Head of caudate nucleus (tissue), 42 donors: ENCODE measurements at places on chromosomes 11 and 22.

- no peak for DNase-seq
Observed at GRCh38 chr22:24043958-24044357, 32.9 kb downstream of the CABIN1 start.

DNA sequence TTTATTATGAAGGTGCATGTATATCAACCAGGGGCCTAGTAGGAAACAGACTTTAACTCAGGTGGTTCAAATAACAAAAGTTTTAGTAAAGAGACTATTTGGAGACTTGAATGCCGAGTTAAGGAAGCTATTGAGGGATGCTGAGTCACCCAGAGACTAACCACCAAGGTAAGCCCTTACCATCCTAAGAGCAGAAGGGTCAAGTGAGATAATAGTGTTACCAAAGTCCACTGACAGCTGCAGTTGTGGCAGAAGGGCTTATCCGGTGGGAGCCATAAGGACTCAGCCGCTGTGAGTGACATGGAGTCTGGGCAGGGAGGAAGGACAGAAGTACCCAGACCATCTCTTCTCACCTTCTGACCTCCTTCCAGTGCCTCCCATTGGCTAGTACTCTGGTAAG lies 134.0 kb downstream of the INSC start:
- no peak for DNase-seq

GRCh38 chr11:64492561-64492960 lies 98.5 kb upstream of the SLC22A12 start:
- no peak for DNase-seq

DNA sequence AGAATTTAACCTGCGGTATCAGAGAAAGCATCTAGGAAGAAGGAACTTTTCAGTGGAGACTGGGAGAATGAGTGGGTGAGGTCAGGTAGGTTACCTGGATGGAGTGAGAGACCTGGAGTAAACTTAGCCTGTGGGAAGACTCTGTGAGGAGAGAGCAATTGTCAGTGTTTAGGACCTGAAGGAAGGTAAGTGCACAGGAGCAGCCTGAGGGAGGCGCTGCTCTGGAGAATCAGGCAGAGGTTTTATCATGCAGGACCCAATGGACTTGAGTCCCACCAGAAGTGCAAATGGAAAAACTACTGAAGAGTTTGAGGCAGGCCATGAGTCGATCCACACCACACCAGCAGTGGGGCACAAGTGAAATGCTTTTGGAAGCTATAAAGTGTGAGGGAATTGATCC lies 10.6 kb upstream of the IFTAP start:
- DNase-seq = no peak

DNA sequence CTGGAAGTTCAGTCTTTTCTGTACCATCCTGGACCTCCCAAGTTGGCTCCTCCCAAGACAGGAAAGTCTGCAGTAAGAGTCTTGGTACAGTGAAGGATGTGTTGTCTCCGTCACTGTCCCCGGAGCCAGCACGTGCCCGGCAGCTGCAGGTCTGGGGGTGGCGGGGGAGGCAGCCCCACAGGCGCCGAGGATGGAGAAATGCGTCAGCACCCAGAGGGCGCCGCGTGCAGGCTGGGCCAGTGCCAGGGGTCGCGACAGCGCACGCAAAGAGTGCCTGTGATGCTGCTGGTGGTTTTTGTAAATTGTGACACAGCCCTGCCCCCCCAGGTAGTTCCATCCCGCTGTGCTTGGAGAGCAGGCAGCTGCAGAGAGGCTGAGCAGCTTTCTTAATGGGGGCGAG lies 1200.5 kb downstream of the BRD1 start:
- peak; percentile 23 for DNase-seq

- no peak for DNase-seq
Observed at GRCh38 chr11:496834-497564, 10.0 kb downstream of the RNH1 start.

DNA sequence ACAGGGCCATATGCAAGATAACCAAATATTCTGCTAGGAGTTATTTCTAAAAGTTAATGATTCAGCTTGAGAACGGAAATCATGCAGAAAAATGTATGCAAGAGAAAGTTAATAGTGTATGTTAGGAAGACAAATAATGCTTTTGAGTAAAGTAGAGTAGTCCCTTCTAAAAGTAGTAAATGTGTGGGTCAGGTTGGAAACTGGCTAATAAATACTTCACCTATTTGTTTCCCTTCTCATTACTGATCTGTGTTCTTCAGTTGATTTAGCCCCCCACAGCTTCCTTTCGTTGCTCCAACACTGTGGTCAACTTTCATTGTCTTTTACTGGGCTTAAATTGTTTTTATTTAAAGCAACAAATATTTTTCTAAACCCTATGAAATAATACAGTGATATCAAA lies 444.2 kb downstream of the CNTN5 start:
- DNase-seq = no peak

DNA sequence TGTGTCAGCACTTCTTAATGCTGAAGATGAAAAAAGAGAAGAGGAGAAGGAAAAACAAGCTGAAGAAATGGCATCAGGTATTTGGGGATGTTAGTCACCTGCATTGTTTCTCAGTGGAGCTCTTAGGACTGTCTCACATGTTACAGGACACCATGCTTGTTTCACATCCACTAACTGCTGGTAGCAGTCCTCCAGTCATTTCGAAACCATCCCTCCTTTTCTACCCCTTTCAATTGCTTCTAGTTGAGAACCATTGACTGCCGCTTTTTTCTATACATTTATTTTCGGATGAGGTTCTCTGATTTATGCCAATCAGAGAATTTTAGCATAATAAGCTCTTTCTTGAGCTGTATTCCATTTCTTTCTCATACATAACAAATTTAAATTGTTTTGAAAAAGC lies 21.5 kb downstream of the BIRC2 start:
- DNase-seq = no peak

DNA sequence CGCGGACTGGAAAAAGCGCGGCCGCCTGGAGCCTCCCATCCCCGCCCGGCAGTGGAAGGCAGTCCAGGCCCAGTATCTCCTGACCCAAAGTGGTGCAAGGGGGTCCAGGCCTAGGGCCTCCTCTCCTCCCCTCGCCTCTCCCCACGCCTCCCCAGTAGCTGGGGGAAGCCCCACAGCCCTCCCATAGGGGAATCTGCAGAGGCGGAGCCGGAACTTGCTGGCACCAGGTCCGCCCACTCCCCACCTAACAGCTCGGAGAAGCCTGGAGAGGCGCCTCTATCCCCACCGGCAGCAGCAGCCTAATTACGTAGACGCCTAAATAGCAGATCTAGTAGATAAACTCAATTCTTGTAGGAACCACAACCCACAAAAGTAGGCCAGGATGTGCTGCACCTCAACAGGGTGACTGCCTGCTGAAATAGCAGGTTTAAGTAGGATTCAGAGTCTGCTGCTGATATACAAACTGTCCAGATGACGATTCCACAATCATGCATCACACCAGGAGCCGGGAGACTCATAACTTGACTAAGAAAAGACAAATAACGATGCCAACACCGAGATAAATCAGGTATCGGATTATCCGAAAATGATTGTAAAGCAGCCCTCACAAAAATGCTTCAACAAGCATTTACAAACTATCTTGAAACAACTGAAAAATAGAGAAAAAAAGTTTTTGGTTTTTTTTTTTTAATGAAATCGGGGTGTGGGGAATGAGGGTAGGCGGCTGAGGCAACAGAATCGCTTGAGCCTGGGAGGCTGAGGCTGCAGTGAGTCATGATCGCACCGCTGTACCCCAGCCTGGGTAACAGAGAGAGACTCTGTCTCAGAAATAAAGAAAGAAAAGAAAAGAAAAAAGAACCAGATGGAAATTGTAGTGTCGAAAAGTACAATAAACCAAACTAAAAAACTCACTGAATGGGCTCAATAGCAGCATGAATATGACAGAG lies 11.4 kb upstream of the BRD1 start:
- DNase-seq = no peak

GRCh38 chr11:1536065-1536843 lies 35.8 kb downstream of the DUSP8 start:
- no peak for DNase-seq

DNA sequence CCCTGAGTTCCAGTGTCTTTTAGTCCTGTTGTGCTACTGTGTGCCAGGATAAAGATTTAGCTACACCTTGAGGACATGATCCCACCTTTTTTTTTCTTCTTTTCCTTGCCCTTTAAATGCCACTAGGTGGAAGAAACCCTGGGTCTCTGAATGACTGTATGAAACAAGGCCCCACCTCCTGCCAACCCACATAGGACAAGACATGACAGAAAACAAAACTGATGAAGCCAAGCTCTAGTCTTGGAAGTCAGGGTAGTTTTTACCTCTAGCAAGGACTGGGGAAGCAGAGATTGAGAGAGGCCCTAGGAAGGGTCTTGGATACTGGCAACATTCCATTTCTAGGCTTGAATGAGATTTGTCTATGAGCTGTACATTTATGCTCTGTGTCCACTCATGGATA lies 410.7 kb downstream of the MIAT start:
- no peak for DNase-seq

DNA sequence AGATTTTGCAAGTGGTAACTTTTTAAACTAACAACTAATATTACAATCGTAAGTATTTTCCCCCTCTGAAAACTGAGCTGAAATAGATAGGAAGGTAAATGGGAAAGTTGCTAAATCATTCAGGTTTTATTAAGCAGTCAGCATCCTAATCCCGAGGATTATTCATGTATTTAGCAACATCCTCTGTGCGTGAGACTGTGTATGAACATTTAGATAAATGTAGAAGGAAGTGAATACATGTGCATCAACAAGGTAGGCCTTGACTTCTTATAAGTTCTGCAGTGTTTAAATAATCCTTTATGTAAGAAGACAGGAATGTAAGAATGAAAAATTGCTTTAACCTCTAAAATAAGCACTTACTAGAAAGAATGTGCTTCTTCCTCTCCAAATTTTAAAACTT lies 745.9 kb upstream of the TENM4 start:
- DNase-seq = no peak

- DNase-seq = peak; percentile 66
Observed at GRCh38 chr11:59144579-59145345, 2.1 kb downstream of the FAM111A start.

DNA sequence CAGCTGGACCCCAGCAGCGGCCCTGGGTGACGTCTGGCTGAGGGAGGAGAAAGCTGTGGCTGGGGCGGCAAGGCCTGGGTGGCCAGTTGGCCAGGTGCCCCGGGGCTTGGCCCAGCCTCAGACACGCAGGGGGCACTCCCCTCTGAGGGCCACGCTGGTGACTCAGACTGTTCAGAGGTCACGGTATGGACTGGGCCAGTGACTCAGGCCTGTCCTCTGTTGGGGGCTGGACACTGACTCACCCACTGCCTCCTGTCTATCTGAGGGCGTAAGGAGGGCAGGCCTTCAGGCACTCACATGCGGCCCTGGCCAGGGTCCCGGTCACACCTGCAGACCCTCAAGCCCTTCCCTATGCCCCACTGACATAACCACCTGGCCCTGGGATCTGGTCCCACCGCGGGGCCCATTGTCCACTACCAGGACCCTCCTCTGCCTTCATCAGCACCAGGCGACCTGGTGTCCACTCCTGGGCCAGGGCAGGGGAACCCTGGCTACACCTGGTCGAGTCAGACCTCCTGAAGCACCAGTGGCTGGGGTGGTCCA lies 3.7 kb upstream of the MUC5AC start:
- no peak for DNase-seq

DNA sequence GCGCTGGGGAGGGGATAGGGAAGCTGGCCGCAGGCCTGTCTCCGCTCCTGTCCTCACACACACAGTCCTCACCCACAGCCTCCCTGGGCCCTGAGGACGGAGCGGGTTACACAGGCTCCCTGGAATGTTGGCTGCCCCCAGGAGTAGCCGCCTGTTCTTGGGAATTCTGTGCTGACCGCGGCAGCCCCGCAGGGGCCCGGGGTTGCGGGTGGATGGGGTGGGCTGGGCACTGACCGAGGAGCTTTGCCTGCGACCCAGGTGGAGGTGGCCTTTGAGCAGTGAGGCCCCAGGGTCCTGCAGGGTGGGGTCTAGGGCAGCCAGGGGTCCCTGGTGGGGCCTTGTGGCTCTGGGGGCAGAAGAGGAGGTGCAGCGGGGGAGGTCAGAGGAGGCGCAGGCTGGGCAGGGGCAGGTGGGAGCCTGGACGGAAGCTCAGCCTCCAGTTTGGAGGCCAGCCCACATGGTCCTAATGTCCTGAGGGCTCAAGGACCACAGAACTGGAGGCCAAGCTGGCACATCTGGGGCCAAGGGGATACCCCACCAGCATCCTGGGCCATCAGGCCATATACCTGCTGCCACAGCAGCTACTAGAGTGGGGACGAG lies 6.6 kb upstream of the MRGPRG start:
- DNase-seq = no peak

GRCh38 chr11:58731819-58732218 lies at the start of gene GLYAT:
TSS of gene GLYAT (minus strand) at chr11:58731943. CDS start at chr11:58724496, 7,447 bp downstream.
- no peak for DNase-seq

DNA sequence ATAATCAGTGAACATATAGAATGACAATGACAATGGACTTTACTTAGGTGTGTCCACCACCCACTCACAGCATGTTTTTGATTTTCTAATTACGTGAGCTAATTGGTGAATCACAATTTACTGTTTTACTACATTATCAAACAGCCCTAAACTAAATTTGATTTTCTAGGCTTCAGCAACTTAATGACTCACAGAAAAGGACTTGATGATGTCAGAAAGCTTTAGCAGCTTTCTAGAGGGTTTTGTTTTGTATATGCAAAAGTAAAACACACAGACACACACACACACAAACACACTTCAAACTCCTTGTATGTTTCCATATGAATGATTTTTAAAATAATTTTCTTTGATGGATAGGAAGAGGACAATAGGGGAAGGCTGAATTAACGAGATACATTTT lies 878.6 kb upstream of the CCDC90B start:
- no peak for DNase-seq

DNA sequence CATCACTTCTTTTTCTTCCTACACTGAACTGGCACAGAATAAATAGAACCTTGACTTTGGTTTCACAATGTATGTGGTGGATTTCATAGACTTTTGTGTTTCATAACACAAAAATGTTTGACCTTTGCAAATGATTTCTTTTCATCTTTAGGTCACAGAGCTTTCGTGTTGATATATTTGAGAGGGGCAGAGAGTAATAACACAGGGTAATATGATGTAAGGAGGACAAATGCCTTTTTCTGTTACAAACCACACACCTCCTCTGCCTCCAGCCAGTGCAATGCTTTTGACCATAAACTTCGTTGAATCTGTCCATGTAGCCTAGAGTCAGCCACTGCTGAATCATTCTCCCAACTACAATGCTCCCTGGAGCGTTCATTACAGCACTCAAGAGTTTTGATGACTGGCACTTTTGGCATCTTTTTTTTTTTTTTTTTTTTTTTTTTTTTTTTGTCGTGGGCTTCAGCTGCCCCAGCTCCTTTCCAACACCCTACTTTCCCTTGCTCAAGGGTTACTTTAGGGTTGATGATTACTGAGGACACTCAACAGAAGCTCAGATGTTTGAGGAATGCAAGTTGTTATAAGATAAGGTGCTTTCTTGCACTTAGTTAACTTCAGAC lies 11.4 kb upstream of the CAT start:
- DNase-seq = no peak
